ENCODE measurements at places on chromosomes 4 and X. TPM values are rescaled to one million over a fixed set of nuclear protein-coding genes. Genes with fewer than 3 reads are reported as not detected.

DNA sequence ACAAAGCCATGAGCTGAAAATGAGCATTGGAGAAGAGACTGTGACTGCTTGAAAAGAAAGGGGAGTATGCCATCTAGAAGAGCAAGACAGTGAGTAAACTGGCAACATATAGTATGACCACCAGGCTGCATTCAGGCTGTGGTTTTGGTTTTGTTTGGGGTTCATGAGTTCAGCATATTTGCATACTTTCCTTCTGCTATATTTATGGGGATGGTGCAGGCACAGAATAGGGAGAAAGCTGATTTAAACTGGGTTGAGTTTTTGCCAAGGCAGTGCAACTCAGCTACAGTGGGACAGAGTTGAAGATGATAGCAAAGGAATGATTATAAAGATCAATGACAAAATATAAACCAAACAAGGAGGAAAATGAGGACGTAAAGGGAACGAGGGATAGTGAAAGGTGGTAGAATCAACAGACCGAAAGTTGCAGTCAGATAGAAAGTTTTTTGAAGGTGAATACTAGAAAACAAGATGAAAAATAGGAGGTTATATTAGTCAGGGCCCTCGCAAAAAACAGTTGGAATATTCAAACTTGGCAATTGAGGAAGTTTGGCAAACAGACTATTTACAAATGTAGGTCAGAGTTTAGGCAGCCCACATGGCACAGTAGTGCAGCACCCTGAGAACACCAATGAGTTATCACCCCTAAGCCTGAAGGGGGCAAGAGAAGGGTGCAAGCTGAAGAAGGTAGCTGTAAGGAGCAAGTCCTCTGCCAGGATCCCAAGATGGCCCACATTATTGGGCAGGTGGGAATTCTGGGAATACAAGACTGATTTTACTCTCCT is 114.8 kb upstream of the MAP9 start:
- no peaks in the 10 kb centered on the region for H3K4me1 ChIP-seq
- no peaks in the 10 kb centered on the region for H3K36me3 ChIP-seq
- DNase-seq: no peak
- no peak overlapping the region for H3K27ac ChIP-seq

DNA sequence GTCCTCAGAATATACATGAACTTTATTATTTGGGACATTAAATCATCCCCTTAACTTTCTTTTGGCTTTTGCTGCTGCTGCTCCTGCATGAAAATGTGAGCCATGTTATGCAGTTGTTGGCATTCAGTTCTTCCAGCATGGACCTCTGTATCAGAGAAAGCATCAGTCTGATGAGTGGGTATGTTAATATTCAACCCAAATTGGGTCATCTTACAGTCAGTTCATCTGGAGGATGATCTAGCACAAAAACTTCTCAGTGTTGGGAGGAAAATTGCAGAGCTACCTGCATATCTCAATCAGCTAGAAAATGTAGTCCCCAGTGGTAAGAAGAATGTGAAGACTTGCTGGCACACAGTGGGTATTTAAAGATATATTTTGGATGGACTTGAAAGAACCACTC is 96.7 kb downstream of the IL1RAPL2 start:
- no peak overlapping the region for H3K4me3 ChIP-seq
- no peak overlapping the region for H3K27ac ChIP-seq
- no peaks in the 10 kb centered on the region for H3K27me3 ChIP-seq
- DNase-seq: no peak
- H3K36me3 ChIP-seq: no peaks in the 10 kb centered on the region

Gene NUP54
- total RNA-seq: 71.0 TPM

Gene GLRA2
- not detected for total RNA-seq

Gene CSAG2
- not detected for total RNA-seq

GRCh38 chr4:173698557-173699262 is 168.7 kb upstream of the HAND2 start:
- H3K4me1 ChIP-seq: no peaks in the 10 kb centered on the region
- H3K4me3 ChIP-seq: no peak overlapping the region
- no peaks in the 10 kb centered on the region for H3K36me3 ChIP-seq
- no peaks in the 10 kb centered on the region for H3K27me3 ChIP-seq
- no peak for DNase-seq
- H3K27ac ChIP-seq: no peak overlapping the region

DNA sequence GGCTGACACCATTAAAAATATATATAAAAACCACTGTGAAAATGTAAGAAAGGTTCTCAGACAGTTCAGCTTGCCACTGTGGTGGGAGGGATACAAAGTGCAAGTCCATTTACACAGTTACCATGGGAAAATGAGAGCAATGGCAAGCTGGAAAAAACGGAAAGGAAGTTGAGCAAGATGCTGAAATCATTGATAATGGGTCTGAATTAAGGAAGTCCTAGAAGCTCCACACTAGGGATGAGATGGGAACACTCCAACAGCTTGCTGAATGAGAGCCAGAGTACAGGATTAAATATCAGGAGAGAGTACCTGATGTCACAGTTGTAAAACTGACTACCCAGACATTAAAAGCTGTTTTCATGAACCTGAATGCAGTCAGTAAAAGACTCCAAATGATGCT is 218.6 kb downstream of the PRDM5 start:
- no peaks in the 10 kb centered on the region for H3K4me1 ChIP-seq
- no peaks in the 10 kb centered on the region for H3K27me3 ChIP-seq
- H3K36me3 ChIP-seq: no peaks in the 10 kb centered on the region
- DNase-seq: no peak

DNA sequence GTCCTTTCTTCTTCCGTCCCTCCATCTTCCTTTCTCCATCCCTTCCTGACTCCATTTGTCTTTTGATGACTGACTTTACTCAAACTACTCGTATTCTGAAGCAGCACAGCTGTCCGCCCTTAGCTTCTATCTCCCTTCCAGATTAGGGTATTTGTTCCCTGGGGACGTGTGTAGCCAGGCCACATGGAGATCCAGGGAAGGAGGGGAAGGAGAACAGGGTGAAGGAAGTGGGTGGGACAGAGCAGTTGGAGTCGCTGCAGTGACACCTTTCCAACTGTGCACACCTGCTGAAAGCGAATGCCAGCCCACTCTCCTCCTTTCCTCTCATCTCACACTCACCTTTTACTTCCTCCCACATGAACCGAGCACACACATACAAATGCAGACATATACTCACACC is 323.8 kb downstream of the DCTD start:
- no peak overlapping the region for H3K27ac ChIP-seq
- DNase-seq: no peak
- H3K36me3 ChIP-seq: no peaks in the 10 kb centered on the region
- no peaks in the 10 kb centered on the region for H3K27me3 ChIP-seq
- no peaks in the 10 kb centered on the region for H3K4me1 ChIP-seq

Gene TMPRSS11A
- total RNA-seq: not detected

Measured in B cell (primary cell).